ENCODE measurements at places on chromosomes 12 and 14.

- DNase-seq, result no peak
Observed at GRCh38 chr12:2035431-2036055, 17.2 kb upstream of the CACNA1C start.

- DNase-seq, result no peak
Observed at GRCh38 chr12:16094437-16094836, 183.0 kb downstream of the SLC15A5 start.

GRCh38 chr12:13071305-13072280 lies 27.4 kb downstream of the FAM234B start:
- DNase-seq, result no peak

GRCh38 chr14:56195704-56196103 lies 77.5 kb downstream of the PELI2 start:
- peak; percentile 23 for DNase-seq

- DNase-seq, result no peak
Observed at GRCh38 chr12:84995641-84996040, 40.4 kb downstream of the TSPAN19 start.

- DNase-seq, result no peak
Observed at GRCh38 chr12:105233041-105233905, 2.7 kb downstream of the APPL2 start.

DNA sequence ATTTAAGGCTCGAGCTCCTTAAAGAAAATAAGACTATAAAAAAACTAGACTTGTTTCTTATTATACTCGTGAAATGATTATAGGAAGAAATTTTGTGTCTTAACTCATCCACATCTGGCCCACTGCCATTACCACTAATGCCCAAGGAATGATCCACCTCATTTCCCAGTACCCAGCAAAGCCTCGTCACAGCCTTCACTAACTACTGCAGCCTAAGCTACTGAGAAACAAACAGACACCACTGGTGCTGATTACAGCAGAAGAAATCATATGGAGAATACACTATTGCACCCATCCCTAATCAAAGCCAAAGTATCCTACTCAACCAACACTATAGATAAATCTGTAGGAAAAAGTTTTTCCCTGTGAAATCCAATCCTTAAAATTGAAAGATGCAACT lies 205.3 kb upstream of the NAV3 start:
- no peak for DNase-seq

- no peak for DNase-seq
Observed at GRCh38 chr14:75822522-75823141, 159.2 kb downstream of the TGFB3 start.

DNA sequence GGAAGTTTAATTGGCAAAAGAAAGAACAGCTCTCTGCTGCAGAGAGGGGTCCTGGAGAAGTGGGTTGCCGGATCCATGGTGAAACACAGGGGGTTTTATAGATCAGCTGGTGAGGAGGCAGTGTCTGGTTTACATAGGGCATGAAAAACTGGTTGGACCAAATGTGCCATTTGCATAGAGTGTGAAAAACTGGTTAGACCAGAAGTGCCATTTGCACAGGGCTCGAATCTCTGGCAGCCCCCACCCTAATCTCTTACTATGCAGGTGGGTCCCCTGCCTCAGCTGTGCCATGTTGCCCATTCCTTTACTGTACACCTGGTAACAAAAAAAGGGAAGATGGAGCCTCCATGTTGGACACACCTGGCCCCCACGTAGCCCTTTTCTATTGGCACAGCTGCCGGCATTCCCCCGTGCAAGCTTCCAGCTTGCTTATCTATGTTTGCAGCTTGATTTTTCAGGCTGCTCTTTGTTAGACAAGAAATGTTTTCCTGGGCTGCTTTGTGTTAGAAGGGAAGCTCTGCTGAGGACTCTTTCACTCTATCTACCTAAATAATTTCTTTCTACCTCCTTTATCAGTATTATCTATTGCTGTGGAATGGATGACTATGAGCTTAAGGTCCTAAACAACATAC lies 61.1 kb upstream of the TMEM132D start:
- DNase-seq, result no peak

- DNase-seq, result no peak
Observed at GRCh38 chr12:24307716-24308335, 358.4 kb upstream of the SOX5 start.

DNA sequence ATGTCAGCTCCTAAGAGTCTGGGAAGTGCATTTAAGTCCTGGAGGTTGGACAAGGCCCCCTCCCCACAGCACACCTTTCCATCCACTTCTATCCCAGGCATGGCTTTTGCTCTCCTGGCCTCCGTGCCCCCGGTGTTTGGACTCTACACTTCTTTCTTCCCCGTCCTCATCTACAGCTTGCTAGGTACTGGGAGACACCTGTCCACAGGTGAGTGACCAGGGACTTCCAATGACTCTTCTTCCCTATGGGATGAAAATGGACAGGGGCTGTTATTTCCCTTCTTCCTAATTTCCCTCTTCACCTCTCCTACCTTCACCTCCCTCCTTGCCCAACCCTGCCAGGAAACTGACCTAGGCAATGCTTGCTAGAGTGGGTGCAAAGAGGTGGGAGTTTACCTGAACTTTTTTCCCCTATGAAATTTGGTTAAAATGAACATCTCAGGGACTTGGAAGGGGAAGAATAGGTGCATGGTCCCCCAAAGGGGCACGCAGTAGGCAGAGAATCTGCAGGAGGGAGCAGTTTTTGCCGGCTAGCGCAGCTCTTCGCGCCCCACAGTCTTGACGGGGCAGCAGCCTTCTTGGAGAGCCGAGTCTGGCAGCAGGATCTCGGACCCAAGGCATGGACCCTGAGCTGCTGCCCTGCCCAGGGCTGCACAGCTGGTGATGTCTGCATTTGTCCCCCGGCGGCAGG lies 9.2 kb downstream of the ARHGEF25 start:
- DNase-seq, result no peak

DNA sequence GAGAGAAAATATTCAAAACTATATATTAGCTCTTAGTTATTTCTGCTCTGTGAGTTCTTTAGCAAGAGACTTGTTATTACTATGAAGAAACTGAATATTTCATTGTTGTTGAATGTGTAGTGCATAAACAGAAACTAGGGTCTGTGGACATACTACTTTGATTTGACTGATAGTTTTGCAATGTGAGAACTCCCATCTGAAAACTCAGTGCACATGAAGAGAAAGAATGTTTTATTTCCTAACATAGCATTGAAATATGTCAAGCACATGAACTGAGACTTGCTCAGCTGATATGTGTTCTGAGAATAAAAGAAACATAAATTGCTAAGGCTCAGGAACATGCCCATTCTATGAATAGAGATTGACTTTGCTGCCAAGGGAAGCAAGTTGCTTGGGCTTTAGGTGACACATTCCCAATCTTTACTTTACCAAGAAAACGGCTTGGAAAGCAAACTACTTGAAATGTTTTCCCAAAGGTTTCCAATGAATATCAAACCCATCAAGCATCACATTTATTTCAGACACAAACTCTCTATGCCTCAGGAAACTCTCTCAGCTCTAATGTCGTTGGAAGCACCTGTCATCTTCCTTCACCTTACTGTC lies 290.4 kb downstream of the SLC16A7 start:
- no peak for DNase-seq
